ENCODE measurements at places on chromosomes 2 and 18.

DNA sequence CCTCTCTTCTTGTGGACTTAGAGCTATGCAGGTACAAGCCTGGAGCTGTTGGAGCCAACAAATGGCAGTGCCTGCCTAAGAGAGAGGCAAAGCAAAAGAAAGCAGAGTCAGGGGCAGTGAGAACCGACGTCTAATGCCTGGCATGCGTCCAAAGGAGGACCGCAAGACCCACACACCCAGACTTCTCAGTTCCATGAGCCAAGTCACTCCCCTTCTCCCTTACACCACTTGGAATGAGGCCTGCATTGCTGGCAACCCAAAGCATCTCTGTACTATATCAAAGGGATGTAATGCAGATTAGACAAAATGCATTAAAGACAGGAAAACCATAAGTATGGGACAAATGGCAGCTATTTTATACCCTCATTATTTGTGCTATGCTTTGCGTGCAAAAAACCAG is 49.9 kb upstream of the RNU4ATAC start:
- no peak for DNase-seq

- no peak for DNase-seq
Observed at GRCh38 chr2:12764849-12765605, 48.3 kb downstream of the TRIB2 start.

DNA sequence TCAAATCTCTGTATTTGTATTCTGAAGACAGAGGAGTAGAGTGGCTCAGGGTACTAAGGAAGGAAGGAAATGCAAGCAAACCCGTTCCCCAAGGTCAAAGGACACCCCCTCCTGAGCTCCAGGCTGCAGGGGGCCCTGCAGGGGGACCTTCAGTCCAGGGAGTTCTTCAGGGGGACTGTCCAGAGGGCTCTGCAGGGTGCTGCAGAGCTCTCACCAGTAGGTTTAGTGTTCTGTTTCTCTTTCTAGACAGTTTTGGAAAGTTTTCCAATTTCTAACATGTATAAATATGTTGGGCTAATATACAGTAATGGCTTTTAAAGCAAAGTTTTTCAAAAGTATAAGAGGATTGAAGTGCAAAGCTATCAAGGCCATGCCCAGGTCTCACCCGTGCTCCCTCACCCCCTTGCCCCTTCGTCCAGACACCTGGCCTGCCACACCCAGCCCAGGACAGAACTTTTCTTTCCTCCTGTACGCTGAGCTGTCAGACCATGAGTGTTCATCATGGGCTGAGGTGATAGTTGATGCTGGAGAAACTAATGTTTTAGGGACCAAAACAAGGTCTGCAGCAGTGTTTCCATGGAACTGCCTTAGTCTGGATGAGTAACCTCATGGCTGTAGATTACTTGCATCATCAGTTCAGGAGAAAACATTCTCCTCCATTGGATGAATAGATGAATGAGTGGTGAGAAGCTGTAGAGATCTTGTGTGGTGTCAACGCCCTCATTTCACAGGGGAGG is 134.2 kb downstream of the GLI2 start:
- no peak for DNase-seq

DNA sequence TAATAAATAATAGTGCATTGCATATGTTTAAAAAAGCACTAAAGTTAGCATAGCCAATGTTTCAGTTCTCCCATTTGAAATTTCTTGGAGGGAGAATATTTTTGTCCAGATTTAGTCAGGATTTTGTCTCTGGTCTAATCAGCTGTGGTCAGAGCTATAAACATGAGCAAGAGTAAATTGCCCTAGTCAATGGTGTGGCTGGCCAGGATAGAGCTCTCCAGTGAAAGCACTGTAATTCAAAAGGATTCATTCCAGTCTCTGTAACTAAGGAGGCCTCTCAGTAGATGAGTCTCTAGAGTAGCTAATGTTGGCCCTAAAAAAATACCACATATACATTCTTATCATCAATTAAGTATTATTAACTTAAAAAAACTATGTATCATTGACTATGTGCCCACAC is 241.6 kb downstream of the CDCA7 start:
- no peak for DNase-seq

DNA sequence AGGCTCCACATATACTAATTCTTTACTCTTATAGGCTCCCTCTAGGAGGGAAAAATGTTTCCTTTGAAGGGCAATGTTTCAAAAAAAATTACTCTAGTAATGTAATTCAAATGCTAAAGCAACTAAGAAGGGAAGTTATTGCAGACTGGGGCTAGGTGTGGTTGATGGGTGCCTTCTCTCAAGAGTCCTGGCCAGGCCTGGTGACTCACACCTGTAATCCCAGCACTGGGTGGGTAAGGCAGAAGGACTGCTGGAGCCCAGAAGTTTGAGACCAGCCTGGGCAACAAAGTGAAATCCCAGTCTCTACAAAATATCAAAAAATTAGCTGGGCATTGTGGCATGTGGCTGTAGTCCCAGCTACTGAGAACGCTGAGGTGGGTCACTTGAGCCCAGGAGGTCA is 31.2 kb upstream of the CDKL4 start:
- DNase-seq = no peak

GRCh38 chr18:7317804-7318231 is 86.9 kb downstream of the LRRC30 start:
- DNase-seq = no peak

DNA sequence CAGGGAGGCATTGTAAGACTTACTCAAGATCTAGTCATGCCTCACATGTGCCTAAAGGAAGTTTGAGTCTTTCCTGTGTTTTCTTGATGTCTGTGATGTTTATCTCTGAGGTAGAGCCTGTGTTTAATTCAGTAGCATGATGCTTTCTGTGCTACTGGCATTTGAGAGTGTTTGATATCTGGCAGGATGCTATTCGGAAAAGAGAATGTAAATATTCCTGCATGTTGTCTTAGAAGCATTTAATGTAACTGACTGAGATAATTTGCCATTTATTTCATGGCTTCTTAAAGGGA is 58.8 kb downstream of the GREB1L start:
- no peak for DNase-seq

- no peak for DNase-seq
Observed at GRCh38 chr2:151087377-151087776, 174.3 kb downstream of the RBM43 start.

All from glutamatergic neuron (in vitro differentiated cells).